ENCODE measurements at places on chromosomes 7 and 10.

GRCh38 chr10:14758994-14759664, 15.6 kb downstream of the FAM107B start:
- DNase-seq = no peak

- DNase-seq = no peak
Measured at GRCh38 chr10:89600041-89600440, 45.0 kb downstream of the PANK1 start.

- DNase-seq = no peak
Measured at GRCh38 chr7:70156057-70156456, 557.8 kb downstream of the AUTS2 start.

- DNase-seq = no peak
Measured at GRCh38 chr7:41110186-41110585, 592.7 kb downstream of the INHBA start.

GRCh38 chr7:51689547-51689946, 372.9 kb upstream of the COBL start:
- DNase-seq = no peak

GRCh38 chr7:106999023-106999422, 45.5 kb upstream of the PRKAR2B start:
- no peak for DNase-seq

DNA sequence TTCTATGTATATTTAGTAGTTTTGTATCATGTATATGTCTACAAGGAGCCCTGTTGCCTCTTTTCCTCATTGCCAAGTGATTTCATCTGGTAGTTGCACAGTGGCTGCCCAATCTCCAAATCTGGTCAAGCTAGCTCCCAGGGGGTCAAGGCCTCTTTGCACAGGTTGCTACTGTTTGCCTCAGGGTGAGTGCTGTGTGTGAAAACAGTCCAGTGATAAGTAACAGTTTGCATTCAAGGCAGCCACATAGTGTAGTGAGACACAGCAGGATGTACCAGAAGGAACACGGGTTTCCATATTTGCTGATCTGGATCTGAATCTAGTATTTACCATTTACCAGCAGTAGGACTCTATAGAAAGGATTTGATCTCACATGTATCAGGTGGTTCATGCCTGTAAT, 13.3 kb upstream of the EPC1 start:
- no peak for DNase-seq

DNA sequence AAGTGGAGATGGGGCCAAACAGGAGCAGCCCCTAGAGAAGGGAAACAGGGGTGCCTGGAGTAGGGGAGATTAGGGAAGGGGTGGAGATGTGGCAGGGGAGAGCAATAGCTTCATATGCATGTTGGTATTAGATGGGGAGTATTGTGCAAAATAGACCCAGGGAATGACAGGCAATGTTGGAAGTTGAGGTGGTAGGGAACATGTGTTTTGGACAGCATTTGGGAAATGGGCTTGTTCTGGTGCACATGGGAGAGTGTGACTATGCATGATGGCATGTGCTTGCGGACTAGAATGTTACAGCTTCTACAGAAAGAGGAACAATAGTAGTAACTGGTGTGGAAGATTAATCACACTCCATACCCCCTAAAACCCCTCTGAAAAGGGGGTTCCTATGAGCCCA, 10.4 kb downstream of the PAX2 start:
- DNase-seq = no peak

- no peak for DNase-seq
Measured at GRCh38 chr10:72056932-72057751, 31.2 kb downstream of the SPOCK2 start.

- DNase-seq = no peak
Measured at GRCh38 chr10:77111611-77112550, 525.7 kb downstream of the KCNMA1 start.

DNA sequence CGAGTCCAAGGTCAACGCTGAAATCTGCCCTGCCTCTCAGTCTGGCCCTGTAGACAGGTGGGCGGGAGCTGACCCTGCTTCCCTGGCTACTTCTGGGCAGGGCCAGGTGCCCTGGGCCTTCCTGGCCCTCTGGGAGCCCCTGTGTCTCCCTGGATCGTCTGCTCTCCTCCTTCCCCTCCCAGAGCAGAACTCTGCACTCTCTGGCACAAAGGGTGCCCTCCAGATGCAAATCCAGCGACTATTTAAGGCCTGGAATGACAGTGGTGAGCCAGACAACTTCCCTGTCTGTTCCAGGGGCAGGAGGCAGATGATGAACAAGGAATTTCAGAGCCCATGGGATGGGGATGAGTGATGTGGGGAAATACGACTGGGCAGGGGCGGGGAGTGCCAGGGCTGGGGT, 63.4 kb downstream of the C10orf105 start:
- DNase-seq = no peak

- DNase-seq = no peak
Measured at GRCh38 chr10:86389441-86390193, 23.0 kb upstream of the GRID1 start.

DNA sequence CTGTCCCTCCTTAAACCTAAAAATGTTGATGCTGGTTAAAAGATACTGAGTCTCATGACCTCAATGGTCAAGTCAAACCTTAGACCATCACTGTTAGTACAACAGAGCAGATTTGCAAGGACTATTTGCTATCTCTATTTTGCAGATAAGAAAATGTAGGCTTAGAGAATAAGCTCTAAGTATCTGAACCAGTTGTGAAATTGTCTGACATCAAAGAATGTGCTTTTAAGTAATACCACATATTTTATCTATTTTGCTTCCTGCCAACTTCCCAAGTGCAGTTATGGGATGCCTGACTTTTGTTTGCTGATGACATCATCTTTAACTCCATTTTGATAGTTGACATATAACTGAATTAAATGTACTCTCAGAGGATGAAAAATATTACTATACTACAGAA, 83.6 kb upstream of the TMEM106B start:
- DNase-seq = no peak

DNA sequence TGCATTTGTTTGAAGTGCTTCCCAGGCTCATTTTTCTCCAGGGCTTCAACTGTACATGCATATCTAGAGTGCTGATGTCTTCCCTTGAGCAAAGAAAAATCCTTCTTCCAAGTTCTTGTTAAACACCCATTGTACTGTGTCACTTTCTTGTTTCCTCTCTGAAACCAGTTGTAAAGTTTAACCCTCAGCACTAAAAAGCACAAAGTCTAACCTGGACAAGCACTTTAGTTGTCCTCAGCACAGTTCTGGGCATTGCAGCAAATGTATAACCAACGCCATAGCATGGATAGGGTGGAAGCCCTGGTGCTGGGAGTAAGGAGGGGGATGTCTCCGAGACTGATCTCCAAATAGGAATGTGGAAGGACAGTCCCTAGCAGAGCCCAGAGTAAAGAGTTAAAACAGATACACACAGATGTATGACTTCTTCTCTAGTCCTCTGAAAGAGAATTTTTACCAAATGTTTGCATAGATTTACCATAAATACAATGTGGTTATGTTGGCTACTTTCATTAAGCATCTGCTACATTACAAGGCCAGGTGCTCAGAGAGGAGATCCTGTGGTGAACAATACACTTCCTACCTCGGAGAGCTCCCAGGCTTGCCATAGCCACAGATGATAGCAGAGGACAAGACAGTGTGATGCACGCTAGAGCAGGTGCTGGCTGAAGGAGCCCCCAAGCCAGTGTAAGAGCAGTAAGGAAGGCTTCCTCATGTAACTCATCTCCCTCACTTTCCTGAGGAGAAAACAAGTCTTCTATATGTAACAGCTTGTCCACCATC, 57.0 kb downstream of the DNAJC12 start:
- DNase-seq = no peak

GRCh38 chr10:95328013-95328412, 37.2 kb upstream of the PDLIM1 start:
- no peak for DNase-seq

GRCh38 chr7:47039089-47039648, 542.7 kb downstream of the TNS3 start:
- DNase-seq = no peak

- no peak for DNase-seq
Measured at GRCh38 chr7:55524558-55525310, 47.6 kb downstream of the VOPP1 start.

- no peak for DNase-seq
Measured at GRCh38 chr10:77531441-77532001, 106.1 kb downstream of the KCNMA1 start.

DNA sequence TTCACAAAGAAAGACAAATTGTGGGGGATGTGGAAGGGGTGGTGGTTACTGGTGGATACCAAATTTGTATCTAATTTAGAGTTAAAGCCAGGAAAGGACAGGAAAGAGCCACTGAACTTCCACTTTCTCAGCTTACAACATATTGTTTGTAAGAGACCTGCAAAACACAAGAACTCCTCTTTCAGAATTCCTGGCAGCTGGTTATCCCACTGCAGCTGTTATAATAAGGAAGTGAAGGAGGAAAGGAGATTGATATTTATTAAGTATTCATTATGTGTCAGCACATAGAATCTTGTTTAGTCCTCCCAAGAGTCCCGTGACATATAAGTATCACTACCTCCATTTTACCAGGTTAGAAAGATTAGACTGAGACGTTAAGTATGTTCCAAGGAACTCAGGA, 481.7 kb downstream of the PHTF2 start:
- no peak for DNase-seq

DNA sequence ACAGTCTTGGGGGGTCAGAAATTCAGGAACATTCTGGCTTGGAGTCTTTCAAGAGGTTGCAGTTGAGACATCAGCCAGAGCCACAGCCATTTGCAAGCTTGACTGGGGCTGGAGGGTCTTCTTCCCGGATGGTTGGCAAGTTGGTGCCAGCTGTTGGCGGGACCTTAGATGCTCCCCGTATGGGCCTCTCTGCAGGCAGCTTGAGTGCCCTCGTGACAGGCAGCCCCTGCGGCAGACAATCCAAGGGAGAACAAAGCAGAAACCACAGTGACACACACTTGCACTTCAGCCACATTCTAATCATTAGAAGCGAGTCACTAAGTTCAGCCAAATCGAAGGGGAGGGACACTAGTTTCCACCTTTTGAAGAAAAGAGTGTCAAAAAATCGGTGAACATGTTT, 59.4 kb upstream of the MXI1 start:
- DNase-seq = no peak

GRCh38 chr10:121627876-121628581, 29.8 kb upstream of the FGFR2 start:
- DNase-seq = no peak

- DNase-seq = no peak
Measured at GRCh38 chr7:33590916-33591315, 314.4 kb upstream of the BMPER start.

DNA sequence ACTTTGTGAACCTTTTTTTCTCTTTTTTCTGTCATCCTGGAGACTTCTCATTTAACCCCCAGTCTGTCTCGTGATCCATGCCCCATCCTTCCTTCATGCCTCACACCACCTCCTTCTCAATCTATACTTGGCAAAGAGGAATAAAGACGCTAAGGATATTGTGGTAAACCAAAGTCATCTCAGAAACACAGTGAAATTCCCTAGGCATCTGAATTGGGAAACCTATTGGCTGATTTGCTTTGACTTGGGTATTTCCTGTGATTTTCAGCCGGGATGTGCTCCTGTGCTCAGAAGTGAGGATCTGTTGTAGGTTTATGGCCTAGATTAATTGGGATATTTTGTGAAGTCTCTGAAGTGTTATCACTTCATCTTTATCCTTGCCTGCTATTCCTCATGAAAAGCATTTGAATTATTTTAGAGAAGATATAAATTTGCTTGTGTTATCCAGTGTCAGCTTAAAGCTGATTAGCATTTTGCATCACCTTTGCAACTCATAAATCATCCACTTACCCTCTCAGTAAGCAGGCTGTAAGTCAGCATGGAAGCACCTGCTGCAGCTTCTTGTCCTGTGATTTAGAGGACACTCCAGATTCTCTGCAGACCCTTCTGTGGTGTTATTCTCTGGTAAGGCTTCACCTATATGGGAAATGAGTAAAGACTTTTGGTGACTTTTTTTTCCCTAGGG, 138.0 kb downstream of the AUTS2 start:
- DNase-seq = no peak

DNA sequence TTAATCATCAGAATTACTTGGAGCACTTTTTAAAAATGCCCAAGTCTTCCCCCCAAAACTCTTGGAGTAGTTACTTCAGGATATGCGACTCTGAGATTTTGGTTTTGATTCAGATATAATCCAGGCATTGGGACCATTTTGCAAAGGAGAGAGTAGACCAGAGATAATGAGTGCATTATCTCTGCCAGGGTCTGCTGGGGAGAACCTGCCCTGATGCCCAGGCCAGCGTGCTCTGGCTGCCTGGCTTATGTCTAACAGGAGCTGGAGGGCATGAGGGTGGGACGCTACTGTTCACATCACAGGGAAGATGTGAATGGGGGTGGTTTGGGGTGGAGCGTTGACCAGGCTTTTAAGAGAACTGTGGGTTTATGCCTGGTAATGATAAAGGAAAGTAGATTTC, 336.2 kb downstream of the DPP6 start:
- DNase-seq = no peak

GRCh38 chr10:69315610-69316312, 37.5 kb downstream of the HK1 start:
- no peak for DNase-seq

- no peak for DNase-seq
Measured at GRCh38 chr7:157255201-157255606, 81.6 kb upstream of the DNAJB6 start.

- no peak for DNase-seq
Measured at GRCh38 chr10:16904049-16904448, 86.8 kb upstream of the RSU1 start.

- DNase-seq = no peak
Measured at GRCh38 chr7:25485026-25485425, 256.7 kb upstream of the NPVF start.

DNA sequence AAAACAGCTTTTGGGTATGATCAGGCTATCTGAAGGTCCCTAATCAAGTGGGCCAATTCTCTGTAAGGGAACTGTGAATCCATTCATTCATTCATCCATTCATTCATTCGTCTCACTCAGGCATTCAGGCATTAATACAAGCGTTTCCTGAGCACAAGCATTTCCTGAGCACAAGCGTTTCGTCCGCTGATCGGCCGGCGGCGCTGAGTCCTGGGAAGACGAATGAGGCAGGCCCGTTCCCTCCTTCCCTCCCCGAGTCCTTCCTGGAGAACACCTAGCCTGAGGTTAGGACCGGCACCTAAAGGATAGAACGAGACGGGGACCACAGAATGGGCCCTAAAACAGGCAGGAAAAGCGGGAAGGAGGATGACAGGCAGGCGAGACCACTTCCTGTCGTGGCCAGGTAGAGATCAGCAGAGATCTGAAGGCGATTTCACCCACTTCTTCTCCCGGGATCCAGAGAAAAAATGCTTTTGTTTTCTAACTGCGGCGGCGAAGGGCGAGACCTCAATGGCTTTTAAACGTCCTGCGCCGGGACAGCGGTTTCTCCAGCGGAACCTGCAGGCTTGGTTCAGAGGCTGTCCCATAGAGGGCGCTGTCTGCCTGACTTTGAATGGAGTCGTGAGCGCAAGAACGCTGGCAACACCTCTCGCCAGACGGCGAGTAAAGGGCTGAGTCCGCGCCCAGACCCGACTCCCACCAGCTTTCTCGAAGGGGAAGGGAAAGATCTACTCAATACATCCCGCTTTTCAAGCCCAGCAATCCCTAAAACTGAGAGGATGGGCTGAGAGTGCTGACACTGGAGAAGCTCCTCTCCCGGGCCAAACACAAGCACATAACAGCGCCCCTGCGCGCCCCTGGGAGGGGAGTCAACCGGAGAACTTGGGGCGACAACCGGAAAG, 2.9 kb upstream of the HMX3 start:
- DNase-seq = peak; percentile 80
